ENCODE measurements at places on chromosomes 1 and 21.
A peak's percentile ranks its signal among the peaks of the same experiment; 100 is the strongest.

DNA sequence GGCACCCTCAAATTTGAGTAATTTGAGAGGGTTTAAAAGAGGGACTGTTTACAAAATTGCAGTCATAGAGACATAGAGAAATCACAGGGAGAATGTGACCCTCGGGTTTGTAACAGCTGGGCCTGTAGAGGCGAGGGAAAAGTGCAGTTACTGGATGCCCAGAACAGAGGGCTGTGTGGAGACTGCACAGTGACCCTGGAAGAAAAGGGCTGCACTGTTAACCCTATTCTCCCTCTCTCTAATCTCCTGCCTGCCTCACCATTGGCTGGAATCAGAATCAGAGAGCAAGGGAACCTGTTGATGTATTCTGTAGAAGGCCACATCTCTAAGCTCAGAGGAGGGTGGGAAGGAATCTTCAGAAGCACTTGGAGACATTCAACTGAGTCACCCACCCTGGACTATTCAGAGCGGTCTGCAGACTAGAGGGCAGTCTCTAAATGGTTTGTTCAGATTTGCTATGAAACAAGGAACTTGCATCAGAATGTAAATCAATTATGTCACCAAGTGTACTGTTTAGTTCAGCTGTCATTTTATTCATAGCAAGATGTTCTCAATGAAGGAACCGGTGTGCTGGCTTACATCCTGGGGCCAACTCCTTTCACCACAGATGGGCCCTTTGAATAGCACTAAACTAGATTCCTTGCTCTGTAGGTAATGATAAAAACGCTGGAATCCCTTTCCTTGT is 132.2 kb upstream of the HOOK1 start:
- no peak for DNase-seq

DNA sequence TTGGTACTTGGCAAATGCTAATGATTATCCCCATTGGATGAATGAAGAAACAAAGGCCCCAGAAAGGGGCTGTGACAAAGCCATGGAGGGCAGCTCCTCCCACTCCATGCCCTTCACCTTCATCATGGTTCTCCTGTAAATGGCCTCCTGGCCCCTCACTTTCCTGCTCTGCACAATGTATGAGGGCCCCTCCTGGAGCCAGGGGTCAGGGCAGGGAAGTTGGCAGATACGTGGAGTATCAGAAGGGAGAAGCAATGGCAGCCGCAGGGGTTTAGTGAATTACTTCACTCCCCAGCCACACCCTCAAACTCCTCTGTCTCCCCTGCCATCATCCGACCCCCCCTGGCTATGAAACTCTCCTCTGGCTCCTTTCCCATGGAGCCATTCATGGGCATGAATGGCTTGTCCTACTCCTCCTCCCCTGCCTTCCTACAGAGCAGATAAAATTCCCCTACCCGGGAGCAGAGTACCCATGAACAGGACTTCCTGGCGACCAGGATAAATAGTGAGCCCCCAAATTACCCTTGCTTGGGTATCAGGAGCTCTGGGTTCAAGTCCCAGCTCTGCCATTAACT is 86.3 kb downstream of the CAMK2N1 start:
- no peak for DNase-seq

DNA sequence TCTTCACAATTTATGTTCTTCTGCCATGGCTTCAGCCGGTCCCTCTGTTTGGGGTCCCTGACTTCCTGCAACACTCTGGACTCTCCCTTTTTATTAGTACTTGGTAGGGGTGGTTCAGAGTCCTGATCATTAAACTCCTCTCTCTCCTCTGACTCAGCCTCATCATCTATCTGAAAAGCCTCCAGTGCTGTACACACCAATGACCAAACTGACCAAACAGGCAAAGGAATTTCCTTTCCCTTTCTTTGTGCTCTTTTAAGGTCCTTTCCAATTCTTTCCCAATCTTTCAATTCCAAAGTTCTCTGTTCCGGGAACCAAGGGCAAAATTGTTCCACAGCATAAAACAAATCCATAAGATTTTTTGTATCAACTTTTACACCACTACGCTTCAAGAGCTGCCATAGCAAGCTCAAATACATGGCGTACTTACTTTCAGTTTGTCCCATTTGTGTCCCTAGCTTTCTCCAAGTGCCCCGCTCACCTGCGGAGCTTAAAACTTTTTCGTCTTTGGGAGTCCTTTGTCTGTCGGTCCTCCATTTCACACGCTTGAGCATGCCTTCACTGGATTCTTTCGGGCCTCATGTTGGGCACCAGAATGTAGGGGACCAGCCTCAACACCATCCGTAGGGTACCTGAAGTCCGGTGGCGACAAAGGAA is 9.6 kb downstream of the DAP3 start:
- DNase-seq = no peak

DNA sequence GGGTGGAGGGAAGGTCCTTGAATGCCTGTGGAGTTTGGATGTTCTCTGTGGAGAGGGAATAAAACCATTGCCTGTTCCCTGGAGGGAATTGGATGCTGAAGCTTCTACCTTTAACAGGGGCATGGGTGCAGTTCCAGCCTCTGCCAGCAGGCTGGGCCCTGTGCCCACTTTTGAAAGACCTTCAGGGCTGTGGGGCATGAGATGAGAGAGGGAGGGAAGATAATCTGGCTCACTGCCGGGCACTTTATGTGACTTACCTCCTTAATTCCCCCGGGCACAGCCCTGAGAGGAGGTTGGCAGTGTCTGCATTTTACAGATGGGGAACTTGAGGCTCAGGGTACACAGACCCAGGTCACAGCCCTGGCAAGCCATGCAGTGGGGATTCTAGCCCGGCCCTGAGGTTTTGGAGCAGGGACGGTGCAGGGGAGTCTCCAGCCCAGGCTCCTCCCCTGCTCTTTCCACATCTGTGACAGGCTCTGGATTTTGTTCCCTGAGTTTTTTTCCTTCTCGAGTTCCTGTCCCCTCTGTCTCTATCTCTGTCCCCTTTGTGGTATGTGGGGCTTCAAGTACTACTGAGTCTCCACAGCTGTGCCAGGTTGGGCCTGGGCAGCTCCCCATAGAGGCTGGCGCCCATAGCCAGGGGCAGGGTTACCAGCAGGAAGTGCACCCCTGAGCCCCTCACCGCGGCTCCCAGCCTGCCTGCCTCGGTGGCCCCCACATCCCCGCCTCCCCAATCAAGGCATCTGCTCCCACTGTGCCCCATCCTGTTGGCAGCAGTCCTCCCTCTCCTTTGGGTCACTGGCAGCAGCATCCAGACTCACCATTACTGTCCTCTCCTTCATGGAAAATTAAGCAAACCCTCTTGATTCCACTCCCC is 14.0 kb upstream of the THEMIS2 start:
- DNase-seq = peak; percentile 62

DNA sequence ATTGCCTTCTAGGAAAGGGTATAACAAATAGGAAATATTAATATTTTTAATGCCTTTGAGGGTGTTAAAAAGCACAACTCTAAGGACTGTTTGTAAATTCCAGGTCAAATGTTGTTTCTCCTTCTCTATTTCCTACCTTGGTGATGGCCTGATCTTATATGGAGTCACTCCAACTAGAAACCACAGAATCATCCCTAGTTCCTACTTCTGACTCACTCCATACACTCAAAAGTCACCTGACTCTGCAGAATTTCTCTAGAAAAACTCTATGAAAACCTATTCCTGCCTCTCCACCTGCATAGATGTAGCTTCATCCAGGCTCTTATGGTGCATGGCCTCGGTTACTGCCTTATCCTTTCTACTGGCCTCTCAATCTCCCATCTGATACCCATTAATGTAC is 14.5 kb downstream of the RGS4 start:
- no peak for DNase-seq

DNA sequence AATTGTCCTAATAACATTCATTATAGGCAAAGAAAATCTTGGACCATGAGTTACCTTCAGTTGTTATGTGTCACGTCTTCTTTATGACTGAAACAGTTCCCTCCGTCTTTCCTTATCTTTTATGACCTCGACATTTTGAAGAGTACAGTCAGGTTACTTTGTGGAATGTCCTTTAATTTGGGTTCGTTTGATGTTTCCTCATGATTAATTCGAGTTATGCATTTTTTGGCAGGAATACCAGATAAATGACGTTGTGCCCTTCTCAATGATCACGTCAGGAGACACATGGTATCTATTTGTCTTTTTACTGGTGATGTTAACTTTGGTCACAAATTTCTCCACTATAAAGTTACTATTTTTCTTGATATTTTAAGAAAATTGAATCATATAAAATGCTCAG is 17.3 kb upstream of the KLF17 start:
- DNase-seq = no peak

- no peak for DNase-seq
These were observed 715.7 kb upstream of the ZP4 start for GRCh38 chr1:238606457-238606856.

DNA sequence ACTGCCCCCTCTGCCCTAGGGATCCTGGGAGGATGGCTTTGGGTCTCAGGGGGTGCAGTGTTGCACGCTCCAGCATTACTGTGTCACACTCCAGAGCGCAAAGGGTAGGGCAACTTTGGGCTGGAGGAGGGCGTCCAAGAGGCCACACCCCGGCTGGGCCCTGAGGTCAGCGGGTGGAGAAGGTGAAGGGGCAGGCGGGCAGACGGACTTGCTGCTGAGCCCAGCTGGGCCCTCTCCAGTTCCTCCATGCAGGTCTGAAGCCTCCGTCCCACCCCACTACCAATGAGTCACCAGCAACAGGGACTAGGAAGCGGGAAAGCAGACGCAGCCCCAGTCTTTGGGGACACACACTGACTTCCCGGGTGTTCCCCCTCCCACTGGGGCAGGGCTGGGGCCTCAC is 116.0 kb downstream of the CASZ1 start:
- no peak for DNase-seq

DNA sequence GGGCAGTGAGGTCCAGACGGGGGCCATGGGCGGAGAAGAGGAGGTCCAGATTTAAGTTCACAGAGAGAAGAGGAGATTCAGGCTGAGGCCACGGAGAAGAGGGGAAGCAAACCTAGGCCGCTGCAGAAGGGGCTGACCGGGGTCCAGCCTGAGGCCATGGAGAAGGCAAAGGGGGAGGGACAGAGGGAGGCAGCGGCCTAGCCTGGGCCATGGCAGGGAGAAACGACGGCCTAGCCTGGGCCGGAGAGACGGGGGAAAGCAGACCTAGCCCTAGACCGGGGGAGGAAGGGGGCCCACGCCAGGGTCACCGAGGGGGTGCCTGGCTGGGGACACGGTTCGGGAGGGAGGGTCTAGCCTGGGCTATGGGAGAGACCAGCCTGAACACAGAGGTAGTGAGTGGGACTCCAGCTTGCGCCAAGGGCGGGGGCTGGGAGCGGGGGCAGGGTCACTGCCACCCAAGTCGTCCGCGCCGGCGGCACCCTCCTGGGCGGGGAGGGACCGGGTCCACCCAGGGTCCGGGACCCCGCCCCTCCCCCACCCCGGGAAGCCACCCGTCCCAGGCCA is 459 bp downstream of the CAPZB start:
- DNase-seq = peak; percentile 79

DNA sequence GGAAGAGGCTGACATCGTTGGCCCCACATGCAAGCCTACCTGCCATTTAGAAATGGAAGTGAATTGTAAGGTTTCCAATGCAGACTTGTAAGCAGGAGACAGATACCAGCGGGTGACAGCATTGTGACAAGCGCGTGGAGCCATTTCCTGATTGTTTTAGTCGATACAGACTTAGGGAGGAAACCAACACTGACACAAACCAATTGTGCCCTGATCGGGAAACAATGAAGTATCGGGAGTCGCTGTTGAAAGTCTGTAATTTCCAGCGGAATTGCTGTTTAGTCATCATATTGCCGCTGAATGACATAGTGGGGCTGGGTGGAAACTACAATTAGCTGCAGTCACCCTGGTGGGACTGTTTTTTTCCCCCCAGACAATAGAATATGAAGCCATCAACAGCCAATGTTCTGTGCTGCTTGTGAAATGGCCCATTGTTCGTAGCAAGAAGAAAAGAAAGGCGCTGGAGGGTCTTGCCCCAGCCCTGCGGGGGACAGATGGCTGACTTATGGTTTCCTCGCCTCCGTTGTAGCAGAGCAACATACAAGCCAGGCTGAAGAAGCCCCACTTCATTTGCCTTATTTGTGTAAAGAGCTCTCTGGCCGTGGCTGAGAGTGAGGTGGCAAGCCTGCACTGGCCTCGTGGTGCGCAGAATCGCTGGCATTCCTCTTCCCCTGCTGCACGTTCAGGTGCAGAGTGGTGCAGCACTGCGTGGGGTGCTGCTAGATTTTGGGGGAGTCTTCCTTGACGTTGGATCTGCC is 462.7 kb downstream of the CAMTA1 start:
- peak; percentile 90 for DNase-seq

DNA sequence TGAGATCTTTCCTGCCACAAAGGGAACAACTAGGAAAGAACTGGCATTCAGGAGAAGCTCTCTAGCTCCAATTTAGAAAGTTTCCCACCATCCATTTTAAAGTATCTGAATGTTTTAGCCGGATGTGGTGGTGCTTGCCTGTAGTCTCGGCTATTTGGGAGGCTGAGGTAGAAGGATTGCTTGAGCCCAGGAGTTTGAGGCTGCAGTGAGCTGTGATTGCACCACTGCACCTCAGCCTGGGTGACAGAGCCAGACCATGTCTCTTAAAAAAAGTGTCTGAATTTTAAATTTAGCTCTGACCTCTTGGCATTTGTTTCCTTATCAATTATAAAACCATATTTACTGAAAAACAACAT is 67.2 kb downstream of the RPAP2 start:
- DNase-seq = no peak

DNA sequence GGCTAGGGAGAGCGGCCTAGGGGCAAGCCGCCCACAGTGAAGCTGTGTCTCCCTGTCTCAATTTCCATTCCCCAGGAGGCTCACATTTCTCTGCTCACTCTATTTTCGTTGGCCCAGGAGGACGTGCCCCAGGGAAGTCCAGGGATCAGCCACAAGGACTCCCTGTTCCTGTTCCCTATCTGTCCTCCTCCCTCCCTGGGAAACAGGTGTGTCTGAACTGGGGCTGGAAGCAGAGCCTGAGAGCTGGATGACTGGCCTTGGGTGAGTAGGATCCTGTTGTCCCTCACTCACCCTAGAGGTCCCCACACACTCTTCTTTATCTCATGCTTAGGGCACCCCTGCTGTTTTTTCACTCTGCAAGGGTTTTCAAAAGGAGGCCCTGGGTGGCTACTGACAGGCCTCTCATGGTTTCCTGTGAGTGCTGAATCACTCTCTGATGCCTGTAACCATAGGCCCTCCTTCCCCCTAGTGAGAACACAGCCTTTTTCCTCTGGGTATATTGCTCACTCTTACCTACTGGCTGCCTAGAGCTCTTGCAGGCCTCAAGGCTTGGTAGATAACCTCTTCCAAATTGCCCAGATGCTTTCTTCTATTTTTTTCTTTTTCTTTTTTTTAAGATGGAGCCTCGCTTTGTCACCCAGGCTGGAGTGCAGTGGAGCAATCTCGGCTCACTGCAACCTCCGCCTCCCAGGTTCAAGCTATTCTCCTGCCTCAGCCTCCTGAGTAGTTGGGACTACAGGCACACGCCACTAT is 3.3 kb upstream of the UTP11 start:
- no peak for DNase-seq

- no peak for DNase-seq
These were observed 440.0 kb downstream of the MATN1 start for GRCh38 chr1:30283199-30283962.

DNA sequence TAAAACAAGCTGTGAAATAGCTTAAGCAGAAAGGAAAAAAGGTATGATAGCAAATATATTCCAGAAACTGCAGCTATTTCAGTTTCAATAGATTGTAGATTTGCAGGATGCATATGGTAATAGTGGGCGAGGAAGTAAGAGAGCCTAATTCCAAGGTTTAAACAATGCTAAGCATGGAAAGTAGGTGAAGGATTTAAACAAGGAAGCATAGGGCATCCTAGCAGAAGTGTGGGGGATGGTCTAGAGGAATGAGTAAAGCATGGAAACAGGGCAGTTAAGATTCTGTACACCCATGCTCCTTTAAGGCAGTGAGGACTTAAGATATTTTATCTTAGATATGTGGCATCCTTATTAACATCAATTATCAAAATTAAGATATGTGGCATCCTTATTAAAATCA is 2.6 kb downstream of the IVNS1ABP start:
- DNase-seq = no peak
